Nucleus accumbens (tissue), 56 donors: ENCODE measurements at places on chromosomes 5 and 9.

GRCh38 chr9:14830057-14830456 is 80.2 kb downstream of the FREM1 start:
- DNase-seq = no peak

- no peak for DNase-seq
Measured at GRCh38 chr5:179836225-179837019, 15.7 kb downstream of the SQSTM1 start.

GRCh38 chr9:109171926-109172325 is 4.9 kb upstream of the FRRS1L start:
- DNase-seq = no peak

GRCh38 chr5:26432386-26432785 is 606.0 kb downstream of the CDH9 start:
- no peak for DNase-seq

- no peak for DNase-seq
Measured at GRCh38 chr5:175897285-175897684, 25.9 kb downstream of the CPLX2 start.

DNA sequence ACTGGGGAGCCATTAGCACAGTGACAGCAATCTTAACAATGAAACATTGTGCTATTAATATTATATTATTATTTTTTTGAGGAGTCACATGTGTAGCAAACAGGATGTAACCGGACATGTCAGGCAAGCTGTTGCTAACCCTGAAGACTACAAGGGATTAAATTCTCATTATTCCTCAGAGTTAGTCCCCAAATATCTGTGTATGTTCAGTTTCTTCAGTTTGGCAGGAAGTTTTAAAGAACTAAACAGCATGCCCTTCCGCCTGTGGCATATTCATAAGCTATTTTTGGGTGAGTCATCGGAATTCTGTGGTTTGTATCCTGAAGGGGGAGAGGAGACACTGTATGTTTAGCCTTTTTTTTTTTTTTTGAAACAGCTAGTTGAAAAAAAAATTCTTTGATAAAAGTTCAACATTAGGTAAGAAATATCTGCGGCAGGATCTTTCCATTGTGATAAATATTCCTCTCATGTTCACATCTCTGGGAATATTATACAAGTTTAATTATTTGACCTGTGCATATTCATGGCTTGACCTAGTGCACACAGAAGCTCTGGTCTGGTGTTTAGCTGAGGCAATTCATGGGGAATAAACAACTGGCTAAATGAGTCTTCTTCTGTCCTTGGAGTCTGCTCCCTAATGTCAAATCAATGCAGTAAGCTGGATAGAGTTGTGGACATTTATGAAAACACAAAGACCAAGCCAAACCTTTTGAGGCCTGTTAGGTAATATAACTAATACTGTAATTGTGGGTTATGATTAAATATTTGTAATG is 202.7 kb upstream of the CDKN2B start:
- no peak for DNase-seq

- no peak for DNase-seq
Measured at GRCh38 chr5:125981016-125981415, 442.2 kb upstream of the GRAMD2B start.

GRCh38 chr9:136313111-136314055 is 9.5 kb upstream of the CCDC187 start:
- no peak for DNase-seq

- DNase-seq = no peak
Measured at GRCh38 chr5:94442991-94443390, 175.4 kb downstream of the KIAA0825 start.

- DNase-seq = no peak
Measured at GRCh38 chr5:170296935-170297588, 515 bp downstream of the LCP2 start.

DNA sequence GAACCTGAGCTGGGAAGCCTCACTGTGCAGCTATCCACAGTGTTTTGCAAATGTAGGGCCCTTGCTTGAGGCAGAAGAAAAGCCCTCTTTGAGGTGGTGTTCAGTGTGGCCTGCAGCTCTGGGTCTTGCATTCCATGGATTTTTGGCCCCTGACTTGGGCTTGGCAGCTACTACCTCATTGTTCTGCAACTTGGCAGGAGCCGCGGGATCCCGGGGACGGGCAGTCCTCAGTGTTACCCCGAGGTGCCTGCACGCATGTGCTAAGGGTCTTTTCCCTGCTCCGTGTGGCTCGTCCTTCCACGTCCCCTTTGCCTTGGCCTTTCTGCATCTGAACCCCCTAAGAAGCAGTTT is 39.8 kb downstream of the NEK6 start:
- DNase-seq = no peak

DNA sequence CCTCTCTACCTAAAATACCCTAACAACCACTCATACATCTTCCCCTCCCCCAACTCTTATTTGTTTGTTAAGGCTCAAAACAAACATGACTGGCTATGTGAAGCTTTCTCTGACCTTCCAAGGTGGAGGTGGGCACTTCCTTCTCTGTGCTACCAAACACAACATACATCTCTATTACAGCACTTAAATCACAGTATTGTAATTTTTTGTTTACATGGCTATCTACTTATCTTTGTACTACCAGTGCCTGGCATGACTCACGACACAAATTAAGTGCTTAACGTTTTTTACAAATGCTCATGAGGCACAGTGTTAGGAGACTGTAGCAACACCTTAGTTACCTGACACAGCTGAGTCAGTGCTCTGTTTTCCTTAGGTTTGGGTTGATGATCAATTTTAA is 18.6 kb downstream of the HOMER1 start:
- no peak for DNase-seq

DNA sequence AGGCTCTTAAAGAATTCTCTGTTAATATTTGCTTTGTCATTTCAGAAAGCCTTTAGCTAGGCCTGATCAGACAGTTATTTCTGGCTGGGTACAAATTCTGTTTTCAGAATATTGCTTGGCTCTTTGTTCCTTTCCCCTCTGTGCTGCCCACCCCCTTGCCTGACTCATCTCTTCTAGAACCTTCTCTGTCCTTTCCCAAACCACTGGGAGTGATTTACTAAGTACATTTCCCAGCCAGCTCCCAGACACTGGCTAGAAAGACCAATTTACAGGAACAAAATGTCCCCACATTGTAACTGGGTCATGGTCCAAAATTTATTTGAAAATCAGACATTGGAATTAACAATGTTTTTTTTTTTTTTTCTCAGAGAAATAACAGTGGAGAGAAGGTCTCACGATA is 133.1 kb upstream of the MAP1B start:
- no peak for DNase-seq

GRCh38 chr9:38079461-38080031 is 10.5 kb upstream of the SHB start:
- no peak for DNase-seq

- DNase-seq = no peak
Measured at GRCh38 chr5:143976055-143976454, 164.1 kb downstream of the HMHB1 start.

GRCh38 chr9:27441741-27442070 is 82.4 kb upstream of the IFNK start:
- no peak for DNase-seq

GRCh38 chr5:134053314-134053839 is 48.6 kb upstream of the VDAC1 start:
- DNase-seq = no peak

GRCh38 chr5:65892801-65893200 is 33.6 kb upstream of the ERBIN start:
- DNase-seq = no peak

GRCh38 chr5:57303985-57304384 is 130.1 kb downstream of the GPBP1 start:
- DNase-seq = no peak

- no peak for DNase-seq
Measured at GRCh38 chr5:66898241-66898995, 298.2 kb downstream of the CD180 start.
